CD4-positive, alpha-beta T cell treated with Interleukin-4 for 4 hours (primary cell): ENCODE measurements at places on chromosomes 5 and 9.

DNA sequence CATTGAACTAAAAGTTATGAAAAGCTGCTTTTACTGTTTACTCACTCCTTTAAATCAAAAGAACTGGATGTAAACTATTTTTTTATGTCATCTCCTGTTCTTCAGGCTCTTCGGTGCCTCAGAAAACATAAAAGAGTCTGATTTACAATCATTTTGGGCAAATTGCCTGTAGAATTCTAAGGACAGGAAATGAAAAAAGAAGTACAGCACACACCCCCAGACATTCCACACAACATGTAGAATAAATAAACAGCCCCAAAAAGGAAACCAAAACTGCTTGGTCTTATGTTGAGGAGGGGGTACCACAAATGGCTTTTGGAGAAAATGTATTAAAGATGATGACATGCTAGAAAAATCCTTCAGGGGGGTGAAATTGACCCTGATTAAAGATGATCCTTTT is 57.2 kb downstream of the ITGA1 start:
- no peak for DNase-seq

DNA sequence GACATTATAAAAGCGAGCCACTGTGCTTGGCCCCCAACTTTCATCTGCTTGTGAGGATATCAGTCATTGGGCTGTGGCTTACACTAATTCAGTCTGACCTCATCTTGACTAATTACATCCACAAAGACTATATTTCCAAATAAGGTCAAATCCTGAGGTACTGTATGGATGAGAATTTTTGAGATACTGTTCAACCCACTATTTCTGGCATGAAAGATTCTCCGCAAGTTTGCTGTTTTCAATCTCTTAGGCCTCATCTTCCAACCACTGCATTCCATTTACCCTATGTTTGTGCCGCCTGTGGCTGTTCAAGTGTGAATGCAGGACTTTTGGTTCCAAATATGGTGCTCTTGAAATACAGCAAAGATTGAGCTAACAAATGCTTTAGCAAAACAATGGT is 400.9 kb upstream of the SGCD start:
- DNase-seq: no peak

GRCh38 chr9:14242150-14242805 is 71.7 kb downstream of the NFIB start:
- DNase-seq: no peak

DNA sequence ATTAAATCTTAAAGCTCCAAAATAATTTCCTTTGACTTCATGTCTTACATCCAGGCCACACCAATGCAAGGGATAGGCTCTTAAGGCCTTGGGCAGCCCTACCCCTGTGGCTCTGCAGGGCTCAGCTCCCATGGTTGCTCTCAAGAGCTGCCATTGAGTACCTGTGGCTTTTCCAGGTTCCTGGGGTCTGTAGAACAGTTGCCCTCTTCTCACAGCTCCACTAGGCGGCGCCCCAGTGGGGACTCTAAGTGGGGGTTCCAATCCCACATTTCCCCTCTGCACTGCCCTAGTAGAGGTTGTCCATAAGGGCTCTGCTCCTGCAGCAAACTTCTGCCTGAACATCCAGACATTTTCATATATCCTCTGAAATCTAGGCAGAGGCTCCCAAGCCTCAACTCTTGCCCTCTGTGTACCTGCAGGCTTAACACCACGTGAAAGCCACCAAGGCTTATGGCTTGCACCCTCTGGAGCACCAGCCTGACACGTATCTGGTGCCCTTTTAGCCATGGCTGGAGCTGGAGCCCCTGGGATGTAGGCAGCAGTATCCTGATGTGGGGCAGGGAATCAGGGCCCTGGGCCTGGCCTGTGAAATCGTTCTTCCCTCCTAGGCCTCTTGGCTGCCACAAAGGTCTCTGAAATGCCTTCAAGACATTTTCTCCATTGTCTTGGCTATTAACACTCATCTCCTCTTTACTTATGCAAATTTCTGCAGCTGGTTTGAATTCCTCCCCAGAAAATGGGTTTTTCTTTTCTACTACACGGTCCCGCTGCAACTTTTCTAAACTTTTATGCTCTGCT is 185.1 kb downstream of the SMARCA2 start:
- DNase-seq: no peak

DNA sequence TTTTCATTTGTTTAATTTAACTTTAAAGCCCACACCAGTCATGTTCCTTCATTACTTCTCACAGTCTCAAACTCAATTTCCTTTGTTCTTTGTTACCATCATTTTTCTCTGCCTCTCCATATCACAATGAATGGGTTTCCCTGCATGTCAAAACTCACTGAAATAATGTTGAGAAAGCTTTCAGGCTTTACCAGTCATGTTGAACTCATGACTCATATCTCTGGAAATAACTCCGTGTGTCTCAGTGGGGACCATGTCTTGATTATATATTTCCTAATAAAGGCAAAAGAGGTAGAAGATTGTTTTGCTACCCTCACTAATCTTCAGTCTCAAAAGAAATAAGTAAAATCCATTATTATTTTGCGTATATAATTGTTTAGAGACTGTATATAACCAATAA is 231.2 kb downstream of the CHSY3 start:
- no peak for DNase-seq

DNA sequence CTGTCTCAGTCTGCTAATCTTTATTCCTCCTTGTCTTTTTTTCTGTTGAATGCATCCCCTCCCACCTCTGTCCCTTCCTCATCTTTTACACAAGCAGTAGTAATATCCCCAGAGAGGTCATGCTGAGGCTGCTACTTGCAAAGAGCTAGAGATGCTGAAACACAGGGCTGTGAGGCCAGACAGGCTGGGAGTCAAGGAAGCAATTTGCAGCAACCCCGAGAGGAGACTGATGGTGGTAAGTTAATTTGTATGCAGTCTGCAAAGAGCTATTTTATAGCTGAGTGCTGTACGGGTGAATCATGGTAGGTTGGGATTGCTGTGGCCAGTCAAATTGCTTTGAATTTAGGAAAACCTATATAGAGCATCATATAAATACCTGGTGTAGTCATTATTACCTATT is 90.2 kb upstream of the SLC24A2 start:
- DNase-seq: no peak

- no peak for DNase-seq
Observed at GRCh38 chr9:22030101-22030598, 21.0 kb upstream of the CDKN2B start.

DNA sequence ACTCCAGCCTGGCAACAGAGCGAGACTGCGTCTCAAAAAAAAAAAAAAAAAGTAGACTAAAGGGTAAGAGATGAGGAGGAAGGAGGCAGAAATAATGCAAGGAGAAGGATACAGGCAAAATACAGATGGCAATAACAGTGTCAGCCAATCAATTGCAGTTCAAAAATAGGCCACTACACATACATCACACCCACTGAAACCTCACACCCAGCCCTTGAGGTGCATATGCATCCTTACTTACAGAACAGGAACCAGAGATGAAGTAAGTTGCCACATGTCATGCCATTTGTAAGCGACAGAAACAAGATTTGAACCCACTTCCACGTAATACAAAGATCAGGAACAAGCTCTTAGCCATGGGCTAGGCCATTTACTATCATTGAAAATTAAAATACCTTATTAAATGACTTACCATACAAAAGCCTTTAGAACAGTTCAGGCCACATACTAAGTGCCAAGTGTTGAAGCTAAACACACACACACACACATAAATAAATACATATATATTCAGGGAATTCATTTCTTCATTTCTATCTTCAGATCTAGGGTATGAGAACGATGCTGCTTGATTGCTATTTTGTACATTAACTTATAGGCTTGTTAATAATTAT is 98.4 kb downstream of the FNBP1 start:
- DNase-seq: peak; percentile 77

DNA sequence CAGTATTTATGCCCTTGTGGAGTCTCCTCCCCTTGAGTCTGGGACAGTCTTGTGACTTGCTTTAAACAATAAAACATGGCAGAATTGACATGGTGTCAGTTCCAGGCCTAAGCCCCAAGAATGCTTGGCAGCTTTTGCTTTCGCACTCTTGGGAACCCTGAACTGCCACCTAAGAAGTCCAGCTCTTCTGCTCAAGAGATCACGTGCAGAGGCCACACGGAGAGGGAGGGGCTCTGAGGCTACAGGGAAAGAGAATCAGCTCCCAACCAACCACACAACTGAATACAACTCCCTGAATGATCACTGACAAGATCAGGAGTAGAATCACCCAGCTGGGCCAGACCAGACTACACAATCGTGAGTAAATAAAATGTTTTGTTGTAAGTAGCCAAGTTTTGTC is 97.6 kb downstream of the MED27 start:
- no peak for DNase-seq

DNA sequence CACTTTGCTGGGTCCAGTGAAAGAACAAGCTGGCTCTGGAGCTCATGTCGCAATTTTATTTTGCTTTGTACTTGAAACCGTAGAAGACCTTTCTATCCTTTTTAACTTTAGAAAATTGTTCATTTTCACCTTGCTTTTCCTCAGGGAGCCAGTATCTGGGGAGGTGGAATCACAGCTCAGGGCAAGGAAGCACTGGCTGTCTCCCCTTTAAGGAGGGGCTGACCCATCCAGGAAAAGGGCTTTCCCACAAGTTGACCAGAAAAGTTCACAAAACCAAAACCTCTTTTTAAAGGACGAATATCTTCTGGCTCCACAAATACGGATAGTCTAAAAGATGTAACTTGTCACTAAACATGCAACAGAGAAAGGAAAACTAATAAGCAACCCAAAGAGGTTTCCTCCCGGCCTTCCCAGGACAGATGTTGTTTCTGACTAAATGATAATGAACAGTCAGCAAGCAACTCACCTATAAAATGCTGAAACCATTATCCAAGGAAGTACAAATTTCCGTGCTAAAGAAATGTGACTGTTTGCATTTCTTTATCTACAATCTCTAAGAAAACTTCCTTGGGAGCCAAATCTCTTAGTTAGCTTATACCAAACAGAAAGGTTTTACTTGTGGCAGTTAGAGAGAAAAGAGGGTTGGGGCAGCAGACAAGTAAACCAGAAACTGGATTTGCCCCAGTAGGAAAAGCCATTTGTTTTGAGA is 278.2 kb downstream of the PLK2 start:
- no peak for DNase-seq

DNA sequence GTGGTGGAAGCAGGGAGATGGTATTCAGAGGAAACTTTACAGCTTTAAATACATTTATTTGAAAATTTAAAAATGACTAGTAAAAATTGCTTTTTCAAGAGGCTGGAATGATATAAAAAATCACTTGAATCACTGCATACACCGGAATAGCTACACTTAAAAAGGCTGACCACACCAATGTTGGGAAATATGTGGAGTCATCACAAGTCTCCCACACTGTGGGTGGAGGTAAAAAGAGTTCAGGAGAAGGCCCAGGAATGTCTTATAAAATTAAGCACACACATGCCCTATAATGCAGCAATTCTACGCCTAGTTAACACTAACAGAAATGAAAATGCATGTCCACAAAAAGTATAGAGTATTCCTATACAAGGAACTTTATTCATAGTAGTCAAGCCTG is 198.1 kb downstream of the ROR2 start:
- no peak for DNase-seq

DNA sequence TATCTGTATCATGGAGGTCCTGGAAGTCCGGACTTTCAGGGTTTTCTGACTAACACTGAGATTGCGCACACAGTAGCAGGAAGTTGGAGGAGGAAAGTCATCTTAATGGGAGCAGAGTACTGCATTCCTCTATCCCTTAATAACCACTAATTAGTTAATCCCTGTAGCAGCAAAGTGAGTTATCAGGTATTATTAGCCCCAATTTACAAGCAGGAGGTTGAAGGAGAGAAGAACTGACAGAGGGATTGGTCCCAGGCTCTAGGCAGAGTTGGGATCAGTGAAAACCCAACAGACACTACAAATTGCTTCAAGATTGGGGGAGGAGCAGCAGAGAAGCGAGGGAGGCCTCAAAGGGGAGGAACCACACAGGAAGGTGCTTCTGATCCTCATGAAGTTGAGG is 74.5 kb upstream of the XPA start:
- no peak for DNase-seq
